ENCODE measurements at places on chromosomes 1 and 21.

DNA sequence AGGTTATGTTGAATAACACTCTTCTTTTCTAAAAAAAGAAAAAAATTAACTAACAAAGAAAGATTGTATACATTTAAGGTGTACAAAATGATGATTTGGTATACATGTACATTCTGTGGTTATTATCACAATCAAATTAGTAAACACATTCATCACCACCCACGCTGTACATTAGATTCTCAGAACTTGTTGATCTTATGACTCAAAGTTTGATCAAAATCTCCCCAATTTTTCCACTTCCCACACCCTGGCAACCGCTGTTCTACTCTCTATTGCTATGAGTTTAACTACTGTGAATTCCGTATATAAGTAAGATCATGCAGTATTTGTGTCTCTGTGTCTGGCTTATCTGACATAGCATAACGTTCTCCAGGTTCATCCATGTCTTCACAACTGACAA, 469.5 kb upstream of the CHRM3 start:
- H3K27me3 ChIP-seq, result no peaks in the 10 kb centered on the region
- H3K36me3 ChIP-seq, result no peaks in the 10 kb centered on the region
- no peak overlapping the region for H3K4me3 ChIP-seq
- no peaks in the 10 kb centered on the region for H3K4me1 ChIP-seq

- no peak overlapping the region for H3K4me3 ChIP-seq
- H3K27me3 ChIP-seq, result peaks cover 4% of the 10 kb centered on the region
- H3K4me1 ChIP-seq, result no peaks in the 10 kb centered on the region
- no peak for DNase-seq
These were observed 21.1 kb upstream of the F3 start for GRCh38 chr1:94562519-94563260.

DNA sequence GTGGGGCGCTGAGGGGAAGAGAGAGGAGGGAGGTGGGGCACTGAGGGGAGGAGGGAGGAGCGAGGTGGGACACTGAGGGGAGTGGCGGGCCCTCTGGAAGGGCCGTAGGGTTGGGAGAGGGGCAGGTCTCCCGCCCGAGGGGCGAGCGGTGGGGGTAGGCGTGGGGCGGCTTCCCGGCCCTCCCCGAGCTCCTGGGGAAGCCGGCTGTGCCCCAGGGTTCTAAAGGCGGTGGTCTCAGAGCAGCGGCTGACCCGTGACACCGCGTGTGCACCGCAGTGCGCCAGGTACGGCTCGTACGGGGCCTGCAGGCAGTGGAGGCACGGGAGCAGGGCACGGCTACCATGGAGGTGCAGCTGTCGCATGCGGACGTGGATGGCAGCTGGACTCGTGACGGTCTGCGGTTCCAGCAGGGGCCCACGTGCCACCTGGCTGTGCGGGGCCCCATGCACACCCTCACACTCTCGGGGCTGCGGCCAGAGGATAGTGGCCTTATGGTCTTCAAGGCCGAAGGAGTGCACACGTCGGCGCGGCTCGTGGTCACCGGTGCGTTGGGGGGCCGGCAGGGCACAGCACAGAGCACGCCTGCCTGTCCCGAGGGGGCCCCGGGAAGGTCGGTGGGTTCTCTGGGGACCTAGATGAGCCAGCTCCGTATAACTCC, 68.5 kb downstream of the OBSCN start:
- H3K27ac ChIP-seq, result no peak overlapping the region
- H3K4me1 ChIP-seq, result no peaks in the 10 kb centered on the region
- peak overlapping the region; percentile 74 for H3K4me3 ChIP-seq
- DNase-seq, result no peak
- H3K36me3 ChIP-seq, result no peaks in the 10 kb centered on the region

DNA sequence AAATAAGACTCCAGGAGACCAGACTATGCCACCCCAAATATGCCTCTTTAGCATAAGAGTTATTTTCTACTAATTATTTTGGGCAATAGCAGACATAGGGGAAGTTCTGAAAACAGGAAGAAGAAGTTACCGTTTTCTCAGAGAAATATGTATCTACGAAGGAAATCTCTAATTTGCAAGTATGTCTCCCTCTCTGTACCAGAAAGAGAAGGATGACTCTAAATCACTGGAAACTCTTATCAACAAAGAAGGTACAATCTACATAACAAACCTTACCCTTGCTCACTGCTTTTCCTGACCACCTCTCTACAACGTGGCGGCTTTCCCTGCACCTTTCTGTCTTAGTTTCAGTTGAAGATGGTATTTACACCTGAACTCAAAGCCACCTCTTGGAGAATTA, 49.0 kb downstream of the OMA1 start:
- H3K27ac ChIP-seq, result no peak overlapping the region
- H3K4me3 ChIP-seq, result no peak overlapping the region
- H3K36me3 ChIP-seq, result no peaks in the 10 kb centered on the region
- no peaks in the 10 kb centered on the region for H3K27me3 ChIP-seq
- DNase-seq, result no peak

- DNase-seq, result peak; percentile 88
- H3K27ac ChIP-seq, result peak overlapping the region; percentile 77
- H3K27me3 ChIP-seq, result no peaks in the 10 kb centered on the region
These were observed 292.2 kb downstream of the SMYD3 start for GRCh38 chr1:246214708-246215509.

GRCh38 chr21:19475525-19475924, 1071.9 kb upstream of the TMPRSS15 start:
- no peak overlapping the region for H3K27ac ChIP-seq
- no peak for DNase-seq
- H3K4me1 ChIP-seq, result no peaks in the 10 kb centered on the region
- H3K4me3 ChIP-seq, result no peak overlapping the region
- H3K27me3 ChIP-seq, result no peaks in the 10 kb centered on the region

GRCh38 chr1:207745839-207746767, 5.8 kb upstream of the CD46 start:
- H3K27me3 ChIP-seq, result no peaks in the 10 kb centered on the region
- H3K27ac ChIP-seq, result no peak overlapping the region
- DNase-seq, result no peak
